ENCODE measurements at places on chromosomes 4 and X.

DNA sequence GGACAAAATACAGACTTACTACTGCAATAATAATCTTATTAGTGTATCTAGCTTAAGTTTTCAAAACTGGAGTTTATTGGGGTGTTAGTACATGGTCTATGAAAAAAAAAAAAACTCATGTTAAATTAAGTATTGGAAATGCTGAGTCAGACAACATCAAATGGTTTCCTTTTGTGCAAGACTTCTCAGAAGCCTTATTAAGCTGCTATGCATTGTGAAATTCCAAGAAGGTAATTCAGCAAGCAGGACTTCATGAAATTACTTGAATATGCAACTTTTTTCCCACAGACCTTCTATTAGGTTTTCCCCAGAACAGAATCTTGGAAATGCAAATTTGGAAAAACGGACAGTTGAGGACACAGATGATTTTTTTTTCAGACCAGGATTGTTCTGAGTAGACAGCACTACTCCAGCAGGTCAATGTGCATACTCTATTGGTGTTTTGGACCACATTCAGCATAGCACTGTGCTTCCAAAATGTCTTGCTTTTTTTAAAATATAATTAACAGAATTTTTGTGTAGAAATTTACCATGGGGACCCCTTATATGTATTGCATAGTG lies 568.8 kb upstream of the TENM3 start:
- DNase-seq = peak; percentile 82

- peak; percentile 56 for DNase-seq
These were observed 12.7 kb upstream of the GTPBP6 start for GRCh38 chrX:331151-331824.

DNA sequence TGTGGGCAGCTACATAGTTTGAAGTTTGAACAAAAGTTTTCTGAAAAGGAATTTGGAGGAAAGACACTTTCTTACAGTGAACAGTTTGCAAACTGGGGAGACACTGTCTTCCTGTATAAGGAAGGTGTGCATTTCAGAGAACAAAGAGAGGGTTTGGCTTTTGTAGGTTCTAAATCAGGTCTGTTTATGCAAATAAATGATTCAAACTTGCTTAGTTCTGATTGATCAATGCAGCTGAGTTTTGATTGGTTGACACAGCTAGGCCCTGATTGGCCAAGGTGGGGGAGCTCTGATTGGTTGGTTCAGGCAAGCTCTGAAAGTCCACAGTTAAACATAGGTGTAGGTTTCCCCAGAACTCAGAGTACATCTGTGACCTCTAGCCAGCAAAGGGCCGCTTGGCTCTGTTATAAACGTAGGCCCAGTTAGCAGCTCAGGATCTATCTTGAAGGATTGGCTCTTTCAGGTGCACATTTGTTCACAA lies 63.0 kb upstream of the ENPP6 start:
- DNase-seq = no peak

- DNase-seq = no peak
These were observed 146.9 kb upstream of the FGF13 start for GRCh38 chrX:138858438-138858837.

DNA sequence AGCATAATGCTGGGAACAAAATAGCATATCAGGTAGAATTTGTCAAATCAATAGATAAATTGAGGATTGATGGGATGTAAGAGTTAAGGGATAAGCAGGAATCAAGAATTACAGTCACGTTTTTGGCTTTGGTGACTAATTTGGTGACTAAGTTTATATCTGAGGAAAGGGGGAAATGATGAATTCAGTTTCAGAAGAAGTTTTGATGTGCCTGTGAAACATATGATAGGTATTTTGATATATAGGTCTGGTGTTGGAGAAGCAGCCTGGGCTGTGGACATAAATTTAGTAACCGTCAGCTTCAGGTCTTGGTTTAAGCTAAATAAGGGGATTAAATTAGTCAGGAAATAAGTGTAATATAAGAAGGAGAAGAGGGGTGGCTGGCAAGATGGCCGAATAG lies 79.0 kb upstream of the EDA2R start:
- no peak for DNase-seq

DNA sequence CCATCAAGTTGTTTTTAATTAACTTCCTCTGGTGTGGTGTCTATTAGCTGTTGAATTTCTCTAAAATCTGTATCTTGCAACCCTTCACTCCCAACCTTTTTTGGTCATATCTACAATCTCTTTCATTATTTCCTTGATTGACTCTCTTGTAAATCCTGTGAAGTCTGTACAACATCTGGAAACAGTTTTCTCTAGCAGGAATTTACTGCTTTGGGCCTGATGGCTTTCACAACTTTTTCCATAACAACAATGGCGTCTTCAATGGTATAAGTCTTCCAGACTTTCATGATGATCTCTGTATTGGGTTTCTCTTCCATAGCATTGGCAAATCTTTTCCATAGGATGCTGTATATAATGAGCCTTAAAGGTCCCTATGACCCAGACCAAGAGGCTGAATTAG lies 49.0 kb downstream of the TBC1D19 start:
- no peak for DNase-seq

DNA sequence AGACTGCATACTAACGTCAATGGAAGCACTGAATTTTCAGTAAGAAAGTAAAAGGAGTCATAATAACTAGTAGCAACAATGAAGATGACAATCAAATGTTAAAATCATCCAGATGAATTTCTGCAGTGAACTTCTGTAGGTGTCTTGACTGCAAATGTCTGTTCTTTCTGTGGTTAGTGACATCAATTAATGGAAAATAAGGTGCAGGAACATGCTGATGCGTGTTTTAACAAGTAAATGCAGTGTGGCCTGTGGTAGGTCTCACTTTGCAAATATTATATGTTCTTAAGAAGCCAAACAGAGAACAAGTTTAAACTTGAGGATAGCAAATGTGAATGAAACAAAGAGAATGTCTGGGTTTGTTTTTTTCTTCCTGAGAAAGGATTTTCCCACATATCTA lies 2.6 kb upstream of the DTHD1 start:
- DNase-seq = no peak

DNA sequence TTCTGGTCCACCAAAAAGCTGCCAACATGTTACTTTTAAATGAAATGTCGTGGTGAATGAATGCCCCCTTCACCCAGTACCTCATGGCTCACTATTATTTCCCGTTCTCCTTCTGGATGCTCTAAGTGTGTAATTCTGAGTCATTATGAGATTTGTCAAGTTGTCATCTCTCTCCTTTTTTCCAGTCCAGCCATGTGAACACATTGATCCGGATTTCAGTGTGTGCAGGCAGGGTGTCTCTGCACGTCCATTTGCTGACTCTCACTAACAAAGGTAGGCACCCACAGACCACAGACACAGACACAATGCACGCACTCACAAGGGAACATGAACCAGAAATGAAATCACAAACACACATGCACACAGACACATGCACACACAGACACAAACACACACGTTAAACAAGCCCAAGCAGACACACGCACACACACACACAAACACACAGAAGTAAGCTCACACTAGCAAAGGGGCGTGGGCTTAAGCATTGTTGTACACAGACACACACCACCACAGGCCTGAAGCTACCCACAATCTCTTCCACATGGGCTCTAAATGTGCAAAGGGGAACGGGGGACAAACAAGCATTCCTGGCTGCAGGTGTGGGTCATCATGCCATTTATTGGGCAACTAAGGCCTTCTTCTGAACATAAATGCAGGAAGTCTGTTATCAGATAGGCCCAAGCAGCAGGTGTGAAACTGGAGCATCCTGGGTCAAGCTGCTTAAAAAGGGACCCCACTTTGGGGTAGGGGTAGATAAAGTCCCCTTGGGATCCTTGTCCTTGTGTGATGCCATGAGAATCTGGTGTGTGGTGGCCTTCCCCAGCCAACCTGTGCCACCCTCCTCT lies 58.1 kb downstream of the NBDY start:
- no peak for DNase-seq

DNA sequence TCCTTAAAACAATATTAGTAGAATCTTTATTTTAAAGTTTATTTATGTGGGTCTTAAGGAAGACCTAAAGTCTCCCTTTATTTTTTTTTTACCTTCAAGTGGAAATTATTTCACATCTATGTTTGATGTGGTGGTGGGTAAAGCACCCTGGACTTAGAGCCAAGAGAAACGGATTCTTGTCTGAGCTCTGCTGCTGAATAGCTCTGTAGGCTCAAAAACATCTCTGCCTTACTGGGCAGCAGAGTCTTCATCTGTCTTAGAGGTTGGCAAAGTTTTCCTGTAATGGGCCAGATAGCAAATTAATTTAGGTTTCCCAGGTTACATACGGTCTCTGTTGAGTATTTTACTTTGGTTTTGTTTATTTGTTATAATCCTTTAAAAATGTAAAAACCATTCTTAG lies 136.5 kb downstream of the CEP135 start:
- peak; percentile 14 for DNase-seq

GRCh38 chr4:138111462-138112000 lies 130.6 kb downstream of the SLC7A11 start:
- peak; percentile 59 for DNase-seq

Data from choroid plexus epithelial cell (primary cell).